Activated CD4-positive, alpha-beta memory T cell treated with anti-CD3 and anti-CD28 coated beads, Interleukin-2, amount 10 ng/mL, durations not matched to agents 7 days and 5 days (primary cell): ENCODE measurements at places on chromosomes 4 and X. TPM values are rescaled to one million over a fixed set of nuclear protein-coding genes. Genes with fewer than 3 reads are reported as not detected.

DNA sequence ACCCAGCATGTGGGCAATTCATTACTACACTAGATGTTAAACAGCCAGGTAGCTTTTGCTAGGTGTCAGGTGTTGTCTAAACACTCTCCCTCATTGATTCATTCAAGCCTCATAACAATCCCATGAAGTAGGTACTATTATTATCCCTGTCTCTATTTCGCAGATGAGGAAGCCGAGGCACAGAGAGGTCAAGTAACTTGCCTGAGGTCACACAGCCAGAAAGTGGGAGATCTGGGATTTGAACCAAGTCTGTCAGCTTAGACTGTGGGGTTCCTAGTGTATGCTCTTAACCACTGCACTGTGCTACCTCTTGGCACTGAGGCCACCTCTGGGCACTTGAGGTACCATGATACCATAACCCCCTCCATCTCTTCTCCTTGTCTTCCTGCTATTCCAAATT, 17.4 kb upstream of the XPNPEP2 start:
- DNase-seq, result no peak

DNA sequence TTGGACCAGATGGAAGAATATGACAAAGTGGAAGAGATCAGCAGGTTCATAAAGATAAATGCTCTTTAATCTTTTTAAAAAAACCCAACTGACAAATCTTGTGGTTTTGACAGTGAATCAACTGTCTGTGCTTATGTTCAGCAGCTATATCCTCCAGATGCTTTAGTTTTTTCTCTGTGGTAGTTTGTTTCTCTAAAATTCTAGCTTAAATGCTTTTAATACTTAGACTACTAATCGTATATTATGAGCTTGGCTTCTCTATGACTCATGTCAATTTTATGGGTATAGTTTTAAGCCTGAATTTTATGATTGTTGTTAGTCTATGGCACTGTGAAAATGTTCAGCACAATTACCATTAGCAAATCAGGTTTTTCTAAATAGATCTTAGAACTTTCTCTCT, 12.9 kb downstream of the HHIP start:
- no peak for DNase-seq

DNA sequence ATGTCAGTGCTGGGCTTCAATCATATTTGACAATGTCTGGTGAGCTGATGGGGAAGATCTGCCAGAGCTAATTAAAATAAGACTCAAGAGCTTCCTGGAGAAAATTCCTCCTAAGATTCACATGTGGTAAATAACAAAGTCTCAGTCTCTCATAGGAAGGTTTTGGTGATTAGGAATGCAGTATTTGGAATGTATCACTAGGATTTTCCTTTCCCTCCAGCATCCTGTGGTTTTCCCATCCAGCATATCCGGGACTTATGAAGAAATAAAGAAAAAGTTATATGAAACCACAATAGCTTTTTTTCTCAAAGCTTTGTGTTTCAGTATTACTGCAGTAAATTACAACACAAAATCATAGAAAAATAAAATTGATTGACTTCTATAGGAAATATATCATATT, 1597.1 kb downstream of the ADGRL3 start:
- DNase-seq, result no peak

GRCh38 chrX:40168480-40169011, 70.8 kb upstream of the BCOR start:
- DNase-seq, result no peak

DNA sequence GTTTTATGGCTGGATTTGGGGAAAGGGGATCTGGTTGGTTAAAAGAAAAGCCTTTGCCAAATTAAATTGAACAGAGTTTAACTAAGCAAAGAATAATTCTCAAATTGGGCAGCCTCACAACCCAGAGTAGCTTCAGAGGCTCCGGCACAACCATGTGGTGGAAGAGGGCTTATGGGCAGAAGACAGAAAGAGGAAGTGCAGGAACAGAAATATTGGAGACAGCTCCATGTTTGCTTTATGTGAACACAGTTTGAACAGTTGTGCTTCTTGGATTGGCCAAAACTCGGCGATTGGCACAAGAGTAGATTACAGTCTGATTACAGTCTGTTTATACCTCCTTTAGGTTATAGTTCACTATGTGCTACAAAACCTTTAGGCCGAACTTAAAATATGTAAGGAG, 562.7 kb downstream of the TRIML1 start:
- no peak for DNase-seq

GRCh38 chrX:124910611-124911010, 409.1 kb upstream of the TEX13C start:
- DNase-seq, result no peak

DNA sequence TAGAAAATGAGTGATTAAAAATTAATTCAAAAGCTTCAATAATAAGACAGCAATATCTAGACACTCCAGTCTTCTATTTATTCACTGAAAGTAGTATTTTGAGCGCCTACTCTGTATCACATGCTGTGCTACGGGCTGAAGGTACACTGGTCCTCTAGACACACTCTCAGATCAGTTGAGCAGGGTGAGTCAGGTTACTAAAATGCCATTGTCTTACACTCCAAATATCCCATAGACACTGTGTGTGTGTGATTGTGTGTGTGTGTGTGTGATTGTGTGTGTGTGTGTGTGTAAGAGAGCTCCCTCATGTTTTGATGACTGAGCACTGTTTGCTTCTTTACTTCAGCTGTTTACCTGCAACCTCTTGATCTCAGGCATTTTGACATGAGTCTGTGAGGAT, 342.8 kb upstream of the BOD1L1 start:
- DNase-seq, result no peak

GRCh38 chr4:117831060-117831683, 203.1 kb upstream of the NDST3 start:
- no peak for DNase-seq

- no peak for DNase-seq
Measured at GRCh38 chrX:44621078-44621477, 78.4 kb upstream of the FUNDC1 start.

Gene RAB33A
- 38.8 TPM for total RNA-seq

Gene MAGEB10
- not detected for total RNA-seq

Gene CCNB3
- 1.2 TPM for total RNA-seq

Gene ADH6
- not detected for total RNA-seq

Gene ADGRL3
- not detected for total RNA-seq

Gene IL2RG
- total RNA-seq, result 637 TPM

Gene ADGRG4
- not detected for total RNA-seq
